ENCODE measurements at places on chromosomes 1 and 21.

- DNase-seq: no peak
Measured at GRCh38 chr1:14968251-14968851, 185.2 kb upstream of the TMEM51 start.

- no peak for DNase-seq
Measured at GRCh38 chr1:228783418-228784040, 48.2 kb downstream of the RHOU start.

DNA sequence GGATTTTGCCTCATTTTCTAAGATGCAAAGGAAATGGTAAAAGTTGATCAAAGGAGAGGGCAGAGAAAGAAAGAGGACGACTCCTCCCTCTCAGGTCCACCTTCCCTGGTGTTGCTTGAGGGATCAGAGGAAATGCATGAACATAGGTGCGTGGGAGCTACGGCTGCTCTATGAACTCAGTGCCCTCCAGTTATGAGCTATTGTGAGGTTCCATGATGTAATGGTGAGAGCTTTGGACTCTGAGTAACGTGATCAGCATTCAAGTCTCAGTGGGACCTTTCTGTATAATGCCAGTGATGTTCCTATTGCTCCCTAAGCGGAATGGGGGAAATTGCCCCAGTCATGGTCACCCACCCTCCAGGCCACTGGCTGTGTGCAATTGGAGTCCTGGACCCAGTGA lies 25.9 kb upstream of the NBPF3 start:
- DNase-seq: no peak

DNA sequence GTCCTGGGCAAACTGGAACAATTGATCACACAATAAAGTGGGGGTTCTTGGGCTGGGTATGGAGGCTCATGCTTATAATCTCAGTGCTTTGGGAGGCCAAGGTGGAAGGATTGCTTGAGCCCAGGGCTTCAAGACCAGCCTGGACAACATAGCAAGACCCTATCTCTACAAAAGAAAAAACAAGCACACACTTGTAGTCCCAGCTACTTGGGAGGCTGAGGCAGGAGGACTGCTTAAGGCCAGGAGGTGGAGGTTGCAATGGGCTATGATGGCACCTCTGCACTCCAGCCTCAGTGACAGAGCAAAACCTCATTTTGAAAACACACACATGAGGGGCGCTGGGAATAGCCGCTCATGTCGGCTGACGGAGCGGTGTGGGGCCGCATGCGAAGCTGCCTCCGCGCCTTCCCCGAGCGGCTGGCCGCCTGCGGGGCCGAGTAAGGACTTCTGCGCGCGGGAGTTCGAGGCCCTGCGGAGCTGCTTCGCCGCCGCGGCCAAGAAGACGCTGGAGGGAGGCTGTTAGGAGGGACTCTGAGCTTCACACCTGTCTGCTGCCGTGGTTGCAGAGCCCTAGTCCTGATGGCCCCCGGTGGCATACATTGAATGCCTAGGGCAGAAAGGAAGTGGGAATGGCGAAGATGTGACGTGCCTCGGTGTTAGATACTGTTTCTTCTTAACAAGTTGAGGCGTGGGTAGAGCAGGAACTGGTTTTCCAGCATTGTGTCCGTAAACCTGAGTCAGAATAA lies 59.5 kb downstream of the ACBD3 start:
- no peak for DNase-seq

GRCh38 chr1:92768915-92769314 lies 16.0 kb downstream of the EVI5 start:
- no peak for DNase-seq

GRCh38 chr1:204131978-204132377 lies 19.9 kb downstream of the ETNK2 start:
- DNase-seq: no peak

GRCh38 chr1:34743775-34744174 lies 11.1 kb upstream of the GJB5 start:
- no peak for DNase-seq

DNA sequence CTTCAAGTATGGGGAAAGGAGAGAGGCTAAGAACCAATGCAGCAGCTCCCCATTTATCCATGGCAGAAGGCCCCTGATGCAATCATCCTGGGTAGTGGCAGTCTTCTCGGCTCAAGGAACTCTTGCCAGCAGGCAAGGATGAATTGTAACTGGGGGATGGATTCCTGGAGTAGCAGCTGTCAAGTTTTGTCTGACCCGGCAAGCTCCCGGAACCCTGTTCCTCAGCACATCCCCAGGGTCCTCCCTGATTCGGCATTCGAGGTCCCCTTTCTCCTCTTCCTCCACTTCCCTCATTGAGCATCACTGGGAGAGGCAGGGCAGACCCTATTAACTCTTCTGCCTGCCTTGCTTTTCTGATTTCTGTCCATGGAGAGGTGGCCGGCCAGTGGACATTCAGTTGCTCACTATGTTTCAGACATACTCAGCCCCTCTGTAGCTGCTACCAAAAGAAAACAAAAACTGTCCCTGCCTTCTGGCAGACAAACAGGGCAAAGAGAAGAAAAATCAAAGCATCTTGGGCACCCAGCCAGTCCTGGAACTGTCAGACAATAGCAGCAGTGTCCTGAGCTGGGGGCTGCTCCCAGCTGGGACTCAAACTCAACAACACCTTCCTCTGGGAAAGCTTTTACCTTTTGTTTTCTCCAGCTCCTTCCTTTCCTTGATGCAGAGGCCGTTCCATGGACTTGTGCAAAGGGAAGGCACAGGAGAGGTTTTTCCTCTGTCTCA lies 5.6 kb upstream of the PTCH2 start:
- no peak for DNase-seq

DNA sequence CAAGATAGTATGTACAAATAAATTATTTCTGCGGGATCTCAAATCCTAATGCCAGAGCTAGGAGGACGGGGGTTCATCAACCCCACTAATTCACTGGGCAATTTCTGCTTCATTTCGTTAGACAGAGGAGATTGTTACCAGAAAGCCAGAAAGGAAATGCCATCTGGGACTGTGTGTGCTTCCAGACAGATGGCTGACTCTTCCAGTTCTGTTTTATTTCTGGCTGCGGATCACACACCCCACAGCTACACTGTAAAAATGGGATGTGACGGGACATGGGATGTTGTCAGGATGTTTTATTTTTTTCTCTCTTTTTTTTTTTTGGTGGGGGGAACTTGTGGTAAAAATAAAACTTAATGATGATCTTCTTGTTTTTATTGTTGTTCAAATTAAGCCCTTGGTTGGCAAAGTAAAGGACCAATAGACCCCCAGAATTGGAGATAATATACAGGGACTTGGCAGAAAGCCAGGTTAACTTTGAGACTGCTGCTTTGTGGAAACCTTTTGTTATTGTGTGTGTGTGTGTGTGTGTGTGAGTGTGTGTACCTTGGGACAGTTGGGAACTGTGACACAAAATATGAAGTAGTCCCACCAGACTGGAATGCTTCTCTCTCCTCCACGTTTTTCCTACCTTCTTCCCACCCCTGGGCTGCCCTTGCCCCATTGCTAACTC lies 114.5 kb downstream of the NUF2 start:
- no peak for DNase-seq

DNA sequence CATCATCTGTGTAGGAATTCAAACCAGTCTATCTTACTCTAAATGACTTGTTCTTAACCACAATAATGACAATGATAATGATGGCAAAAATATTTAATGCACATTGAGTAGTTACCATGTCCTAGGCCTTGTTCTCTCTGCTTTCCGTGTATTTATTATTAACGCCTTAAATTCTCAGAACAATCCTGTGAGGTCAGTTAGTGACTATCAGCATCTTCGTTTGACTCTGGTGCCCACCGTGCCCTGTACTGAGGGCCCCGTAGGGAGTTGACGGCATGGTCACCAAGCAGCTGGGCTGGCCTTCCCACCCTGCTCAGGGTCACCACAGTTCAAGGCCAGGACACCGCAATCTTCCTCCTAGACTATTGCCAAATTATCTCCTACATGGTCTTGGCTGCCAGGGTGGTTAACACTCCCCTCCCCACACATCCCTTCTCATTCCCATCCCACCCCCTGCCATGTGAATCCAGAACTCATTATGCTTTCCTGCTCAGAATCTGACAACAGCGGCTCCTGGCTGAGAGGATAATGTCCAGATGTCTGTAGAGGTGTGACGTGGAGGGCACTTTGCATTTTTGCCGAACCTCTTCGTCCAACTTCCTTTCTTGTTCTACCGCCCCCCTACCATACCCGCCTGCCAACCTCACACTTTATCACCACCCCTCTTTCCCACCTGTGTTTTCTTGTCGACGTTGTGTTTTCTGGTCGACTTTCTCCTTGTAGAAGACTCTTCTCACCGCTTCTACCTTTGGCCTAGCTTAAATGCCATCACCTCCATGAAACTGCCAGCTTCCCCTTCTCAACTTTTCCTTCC lies 33.4 kb downstream of the IGFN1 start:
- no peak for DNase-seq

DNA sequence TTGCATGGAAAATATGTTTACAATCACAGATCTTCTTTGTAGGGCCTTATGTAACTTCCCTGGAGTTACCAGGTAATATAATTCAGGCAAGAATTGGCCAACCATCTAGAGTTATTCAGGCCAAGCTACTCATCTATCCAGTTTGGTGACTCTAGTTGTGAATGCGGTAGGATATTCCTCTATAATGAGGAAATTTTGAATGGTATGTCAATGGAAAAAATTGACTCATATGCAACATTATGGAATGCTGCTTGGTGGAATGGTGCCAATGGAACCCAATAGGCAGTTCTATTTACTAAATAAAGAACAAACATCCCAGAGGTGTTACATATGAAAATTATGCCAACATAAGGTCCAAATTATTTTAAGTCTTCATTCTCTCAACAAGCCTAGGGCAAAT lies 5.6 kb upstream of the TNFSF18 start:
- no peak for DNase-seq

Measured in effector memory CD4-positive, alpha-beta T cell (primary cell).